ENCODE measurements at places on chromosomes 2 and 18.

DNA sequence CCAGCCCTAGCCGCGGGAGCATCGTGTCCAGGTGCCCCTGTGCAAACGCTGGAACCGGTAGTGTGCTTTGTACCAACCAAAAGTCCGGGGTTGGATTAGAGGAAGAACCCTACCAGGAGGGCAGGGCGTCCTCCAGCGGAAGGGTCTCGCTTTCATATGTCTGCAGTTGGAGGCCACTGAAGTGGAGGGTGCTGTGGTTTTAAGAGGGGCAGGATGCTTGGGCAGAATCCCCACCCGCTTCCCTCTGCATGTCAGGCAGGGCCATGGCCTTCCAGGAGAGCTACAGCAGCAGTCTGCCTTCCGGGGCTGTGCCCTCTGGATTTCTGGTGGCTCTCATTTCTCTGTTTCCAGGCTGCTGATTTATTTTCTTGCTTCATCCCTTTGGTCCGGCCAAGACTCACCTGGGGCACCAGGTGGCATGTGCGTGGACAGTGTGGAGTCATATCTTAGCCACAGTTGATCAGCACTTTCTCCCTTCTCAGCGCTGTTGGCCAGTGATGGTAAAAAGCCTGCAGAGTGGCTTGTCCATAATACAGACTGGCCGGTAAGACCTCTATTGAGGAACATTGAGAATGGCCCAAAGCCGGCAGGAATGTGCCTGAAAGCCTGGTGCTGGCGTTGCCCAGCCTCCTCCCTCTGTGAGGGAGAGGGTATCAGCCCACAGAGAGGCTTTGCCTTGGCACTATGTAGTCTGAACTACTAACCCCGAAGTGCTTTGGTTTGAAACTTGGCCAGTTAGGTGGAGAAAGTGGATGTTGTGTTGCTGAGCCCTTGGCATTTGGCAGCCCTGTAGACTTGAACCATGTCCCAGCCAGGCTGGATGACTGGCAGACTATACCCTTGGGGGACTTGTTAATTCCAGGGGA is 1.8 kb downstream of the AGAP1 start:
- no peak for DNase-seq

GRCh38 chr2:27145682-27146081 is 3.1 kb upstream of the TCF23 start:
- no peak for DNase-seq

DNA sequence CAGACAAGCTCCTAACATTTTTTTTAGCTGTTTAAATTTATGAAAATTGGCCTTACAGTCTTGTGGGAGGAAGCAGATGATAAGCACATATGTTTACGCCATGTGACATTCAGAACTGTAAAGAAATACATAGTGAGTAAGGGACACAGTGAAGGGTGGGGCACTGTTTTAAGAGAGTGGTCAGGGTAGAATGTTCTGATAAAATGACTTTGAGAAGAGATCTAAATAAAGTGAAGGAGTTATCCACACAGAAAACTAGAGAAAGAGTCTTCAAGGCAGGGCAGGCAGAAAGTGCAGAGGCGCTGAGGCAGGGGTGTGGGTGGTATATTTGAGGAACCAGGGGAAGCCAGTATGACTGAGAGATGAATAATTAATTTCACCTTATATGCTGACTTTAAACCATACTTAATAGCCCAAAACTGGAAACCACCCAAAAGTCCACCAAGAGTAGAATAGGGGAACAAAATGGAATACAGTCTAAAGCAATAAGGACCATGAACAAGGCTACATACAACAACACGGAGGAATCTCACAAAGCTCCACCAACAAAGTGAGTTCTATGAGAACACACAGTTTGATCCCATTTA is 8.6 kb downstream of the MREG start:
- DNase-seq = no peak

DNA sequence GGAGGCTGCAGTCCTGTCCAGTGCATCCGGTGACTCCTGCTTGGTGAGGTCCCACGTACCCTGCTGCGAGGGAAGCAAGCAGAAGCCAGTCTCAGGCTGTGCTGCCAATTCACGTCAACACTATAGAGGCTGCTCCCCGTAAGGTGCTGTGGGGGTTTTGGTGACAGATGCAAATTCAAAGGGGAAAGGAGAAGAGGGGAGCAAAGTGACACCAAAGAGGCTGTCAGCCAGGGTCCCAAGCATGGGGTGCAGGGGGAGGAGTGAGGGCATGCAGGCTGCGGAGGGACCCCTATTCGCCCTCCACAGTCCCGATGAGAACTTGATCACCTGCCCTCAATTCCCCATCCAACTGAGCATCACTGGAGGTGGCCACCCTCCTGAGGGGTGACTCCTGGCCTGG is 179.4 kb upstream of the HS6ST1 start:
- DNase-seq = no peak

- no peak for DNase-seq
These were observed 56.7 kb upstream of the MSTN start for GRCh38 chr2:190119257-190119656.

GRCh38 chr18:73045037-73045436 is 177.2 kb upstream of the NETO1 start:
- DNase-seq = no peak

GRCh38 chr2:203706403-203706802 is at the start of gene CD28:
TSS of gene CD28 (plus strand) at chr2:203706639. CDS start at chr2:203706697, 58 bp downstream.
- no peak for DNase-seq

DNA sequence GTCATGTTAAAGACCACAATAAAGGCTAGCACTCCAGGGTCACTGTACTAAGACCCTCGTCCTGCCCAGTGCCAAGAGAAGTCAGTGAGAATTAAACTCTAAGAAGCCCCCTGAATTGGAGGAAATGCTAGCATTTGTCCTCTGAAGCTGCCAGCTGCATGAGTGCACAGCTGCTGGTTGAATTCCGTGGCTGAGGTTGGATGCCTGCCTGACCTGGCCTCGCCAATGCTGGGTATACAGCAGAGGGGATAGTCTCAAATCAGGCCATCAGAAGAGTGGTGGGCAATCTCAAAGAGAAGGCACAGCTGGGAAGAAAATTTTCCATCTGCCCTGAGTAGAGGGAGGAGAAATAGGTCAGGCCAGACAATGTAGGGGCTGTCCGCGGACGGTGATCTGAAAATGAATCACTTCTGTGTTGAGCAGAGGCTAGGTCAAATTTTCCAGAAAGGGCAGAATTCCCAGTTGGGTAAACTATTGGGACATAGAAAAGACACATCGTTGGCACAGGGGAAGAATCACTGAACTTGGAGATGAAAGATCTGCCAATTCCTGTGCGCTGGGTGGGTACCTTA is 110.5 kb upstream of the AGAP1 start:
- DNase-seq = no peak

Data from esophagus squamous epithelium (tissue), 5 donors.